Putamen (tissue), 1 donor: ENCODE measurements at places on chromosomes 7 and 10.
A peak's percentile ranks its signal among the peaks of the same experiment; 100 is the strongest.

DNA sequence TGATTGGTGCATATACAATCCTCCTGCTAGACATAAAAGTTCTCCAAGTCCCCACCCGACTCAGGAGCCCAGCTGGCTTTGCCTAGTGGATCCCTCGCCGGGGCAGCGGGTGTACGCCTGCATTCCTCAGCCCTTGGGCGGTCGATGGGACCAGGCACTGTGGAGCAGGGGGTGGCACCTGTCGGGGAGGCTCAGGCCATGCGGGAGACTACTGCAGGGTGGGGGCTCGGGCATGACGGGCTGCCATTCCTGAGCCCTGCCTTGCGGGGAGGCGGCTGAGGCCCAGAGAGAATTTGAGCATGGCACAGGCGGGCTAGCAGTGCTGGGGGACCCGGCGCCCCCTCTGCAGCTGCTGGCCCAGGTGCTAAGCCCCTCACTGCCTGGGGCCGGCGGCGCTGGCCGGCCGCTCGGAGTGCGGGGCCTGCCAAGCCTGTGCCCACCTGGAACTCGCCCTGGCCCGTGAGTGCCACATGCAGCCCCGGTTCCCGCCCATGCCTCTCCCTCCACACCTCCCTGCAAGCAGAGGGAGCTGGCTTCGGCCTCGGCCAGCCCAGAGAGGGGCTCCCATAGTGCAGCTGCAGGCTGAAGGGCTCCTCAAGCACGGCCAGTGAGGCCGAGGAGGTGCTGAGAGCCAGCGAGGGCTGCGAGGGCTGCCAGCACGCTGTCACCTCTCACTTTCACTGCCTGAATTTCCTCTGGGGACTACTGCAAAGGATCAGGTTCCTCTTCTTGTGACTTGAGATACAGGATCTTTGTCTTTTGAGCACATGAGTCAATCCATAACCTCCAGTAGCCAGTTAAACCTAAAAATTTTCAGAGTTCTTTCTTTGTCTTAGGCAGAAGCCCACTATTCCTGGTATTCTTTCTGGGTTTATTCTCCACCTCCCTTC lies 25.1 kb upstream of the ELOVL3 start:
- DNase-seq, result no peak

- peak; percentile 34 for DNase-seq
Observed at GRCh38 chr7:40604601-40605438, 470.0 kb downstream of the SUGCT start.

- DNase-seq, result no peak
Observed at GRCh38 chr10:34249634-34250033, 565.5 kb downstream of the PARD3 start.

GRCh38 chr10:122879339-122880273 lies at the start of gene FAM24B:
Gene FAM24B (minus strand): TSS chr10:122879581. CDS start chr10:122850515, 29,066 bp downstream.
- peak; percentile 94 for DNase-seq

- DNase-seq, result no peak
Observed at GRCh38 chr7:132855901-132856300, 226.0 kb downstream of the CHCHD3 start.

GRCh38 chr10:85916286-85916685 lies 450.3 kb downstream of the GRID1 start:
- DNase-seq, result no peak

DNA sequence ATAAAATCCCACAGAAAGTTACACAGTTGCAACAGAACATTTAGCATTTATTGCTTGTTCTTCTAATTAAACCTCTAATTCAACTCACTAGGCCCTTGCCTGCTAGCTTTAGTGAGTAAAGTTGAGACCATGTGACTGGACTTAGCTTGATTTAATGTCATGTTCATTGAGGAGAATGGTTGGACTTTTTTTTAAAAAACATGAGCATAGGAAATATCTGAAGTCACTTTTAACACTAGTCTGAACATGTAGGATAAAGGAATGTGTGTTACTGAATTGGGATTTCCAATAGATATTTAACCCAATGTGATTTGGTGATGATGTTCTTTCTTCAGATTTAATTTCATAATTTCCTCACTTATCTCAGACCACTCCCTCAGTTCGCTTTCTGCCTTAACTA lies 24.6 kb upstream of the GLCCI1 start:
- DNase-seq, result no peak

DNA sequence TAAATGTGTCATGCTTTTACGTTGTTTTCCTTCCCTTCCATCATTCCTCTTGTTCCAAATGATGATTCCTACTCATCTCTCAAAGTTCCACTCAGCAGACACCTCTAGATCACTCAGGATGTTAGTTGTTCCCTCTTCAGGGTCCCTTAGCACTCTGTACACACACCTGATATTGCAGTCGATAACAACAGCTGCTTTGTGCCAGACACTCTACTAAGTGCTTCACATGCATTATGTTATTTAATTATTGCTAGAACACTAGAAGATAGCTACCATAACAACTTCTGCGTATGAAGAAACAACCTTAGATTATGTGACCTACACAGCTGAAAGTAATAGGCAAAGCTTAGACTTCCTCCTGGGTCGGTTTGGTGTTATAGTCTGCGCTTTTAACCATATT lies 29.6 kb downstream of the PCBD1 start:
- no peak for DNase-seq

GRCh38 chr7:95684505-95684904 lies 87.8 kb upstream of the DYNC1I1 start:
- DNase-seq, result no peak

- no peak for DNase-seq
Observed at GRCh38 chr7:140888087-140888486, 36.6 kb downstream of the BRAF start.

GRCh38 chr10:53898532-53898931 lies 902.5 kb downstream of the PCDH15 start:
- no peak for DNase-seq

- no peak for DNase-seq
Observed at GRCh38 chr7:84058311-84059076, 136.1 kb downstream of the SEMA3A start.

DNA sequence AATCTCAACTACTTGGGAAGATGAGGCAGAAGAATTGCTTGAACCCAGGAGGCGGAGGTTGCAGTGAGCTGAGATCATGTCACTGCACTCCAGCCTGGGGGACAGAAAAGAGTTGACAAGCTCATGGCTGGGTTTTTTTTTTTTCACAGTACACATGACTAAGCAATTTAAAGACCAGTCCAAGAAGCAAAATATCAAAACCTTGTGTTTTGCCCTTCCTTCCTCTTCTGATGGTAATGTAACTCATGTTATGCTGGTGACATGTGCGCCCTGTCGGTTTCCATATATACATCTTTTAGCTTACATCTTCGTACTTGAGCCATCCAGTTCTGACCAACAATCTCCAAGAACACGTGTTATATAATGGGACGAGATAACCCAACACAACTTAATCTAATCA lies 237.7 kb upstream of the PLXDC2 start:
- no peak for DNase-seq

DNA sequence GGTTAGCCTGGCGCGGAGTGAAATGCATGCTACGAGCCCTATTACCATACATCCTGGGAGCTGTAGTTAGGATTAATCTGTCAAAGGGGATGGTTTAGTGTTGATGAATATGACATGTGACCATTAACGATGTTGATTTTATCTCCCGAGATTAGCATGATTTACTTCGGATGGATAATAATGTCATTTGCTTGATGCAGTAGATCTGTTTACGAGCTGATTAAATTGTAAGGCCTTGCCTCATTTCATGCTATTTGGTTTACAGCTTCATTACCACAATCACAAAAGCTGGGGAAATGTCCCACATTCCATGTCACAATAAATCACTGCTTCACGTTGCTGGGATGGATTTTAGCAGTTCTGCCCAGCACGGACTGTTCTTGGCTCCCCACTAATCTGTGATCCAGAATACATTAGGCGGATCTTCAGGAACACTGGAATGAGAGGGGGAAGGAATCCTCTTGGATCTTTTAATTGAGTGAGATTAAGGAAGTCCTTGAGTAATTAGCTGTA lies 22.3 kb downstream of the ZNF503 start:
- no peak for DNase-seq

GRCh38 chr10:62924344-62924748 lies 108.2 kb upstream of the EGR2 start:
- DNase-seq, result no peak

DNA sequence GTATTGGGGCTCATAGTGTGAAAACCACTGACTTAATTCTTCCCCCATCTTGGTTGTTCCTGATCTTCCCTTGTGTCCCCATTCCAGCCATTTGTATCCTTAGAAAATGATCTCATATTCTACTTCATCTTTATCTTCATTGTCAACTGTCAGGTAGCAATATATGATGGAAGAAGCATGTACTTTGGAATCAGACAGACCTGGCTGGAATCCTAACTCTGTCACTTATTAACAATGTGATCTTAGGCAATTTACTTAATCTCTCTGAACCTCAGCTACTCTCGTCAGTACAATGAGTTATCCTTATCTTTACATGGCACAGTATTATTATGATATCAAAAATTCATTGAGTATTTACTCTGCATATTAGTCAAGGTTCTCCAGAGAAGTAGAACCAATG lies 10.1 kb downstream of the CFTR start:
- no peak for DNase-seq

- DNase-seq, result no peak
Observed at GRCh38 chr7:119545118-119545517, 727.9 kb upstream of the KCND2 start.

DNA sequence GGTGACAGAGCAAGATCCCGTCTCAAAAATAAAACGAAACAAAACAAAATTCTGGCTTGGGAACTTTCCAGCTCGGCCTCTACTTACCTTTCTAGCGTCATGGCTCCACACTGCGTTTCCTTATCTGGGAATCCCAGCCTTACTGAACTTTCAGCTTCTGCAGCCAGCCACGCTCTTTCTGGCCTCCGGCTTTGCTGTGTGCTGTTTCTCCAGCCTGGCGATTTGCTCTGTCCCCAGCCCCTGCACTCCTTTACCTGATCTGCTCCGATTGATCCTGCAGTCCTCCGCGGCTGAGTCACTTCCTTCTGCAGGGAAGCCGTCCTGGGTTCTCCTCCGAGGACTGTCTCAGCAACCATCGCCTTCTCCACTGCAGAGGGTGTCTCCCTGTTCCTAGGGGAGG lies 71.0 kb upstream of the FAM171A1 start:
- no peak for DNase-seq

GRCh38 chr7:106568680-106569499 lies 92.1 kb downstream of the CCDC71L start:
- no peak for DNase-seq

DNA sequence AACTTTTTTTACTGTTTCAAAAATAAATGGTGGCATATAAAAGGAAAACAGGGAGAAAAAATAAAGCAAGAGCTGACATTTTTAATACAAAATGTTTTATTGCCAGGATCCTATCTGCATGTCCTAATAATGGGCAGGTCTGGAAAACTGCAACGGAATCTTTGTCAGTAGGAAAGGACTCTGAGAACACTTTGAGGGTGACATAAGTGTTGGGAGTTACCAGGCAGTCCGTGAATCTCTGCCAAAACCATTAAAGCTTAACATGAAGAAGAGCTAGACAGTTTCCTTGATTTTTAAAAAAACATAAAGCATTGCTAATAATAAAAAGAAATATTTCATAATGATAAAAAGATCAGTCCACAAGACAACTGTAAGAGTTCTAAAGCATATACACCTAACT lies 80.7 kb downstream of the AGMO start:
- no peak for DNase-seq

DNA sequence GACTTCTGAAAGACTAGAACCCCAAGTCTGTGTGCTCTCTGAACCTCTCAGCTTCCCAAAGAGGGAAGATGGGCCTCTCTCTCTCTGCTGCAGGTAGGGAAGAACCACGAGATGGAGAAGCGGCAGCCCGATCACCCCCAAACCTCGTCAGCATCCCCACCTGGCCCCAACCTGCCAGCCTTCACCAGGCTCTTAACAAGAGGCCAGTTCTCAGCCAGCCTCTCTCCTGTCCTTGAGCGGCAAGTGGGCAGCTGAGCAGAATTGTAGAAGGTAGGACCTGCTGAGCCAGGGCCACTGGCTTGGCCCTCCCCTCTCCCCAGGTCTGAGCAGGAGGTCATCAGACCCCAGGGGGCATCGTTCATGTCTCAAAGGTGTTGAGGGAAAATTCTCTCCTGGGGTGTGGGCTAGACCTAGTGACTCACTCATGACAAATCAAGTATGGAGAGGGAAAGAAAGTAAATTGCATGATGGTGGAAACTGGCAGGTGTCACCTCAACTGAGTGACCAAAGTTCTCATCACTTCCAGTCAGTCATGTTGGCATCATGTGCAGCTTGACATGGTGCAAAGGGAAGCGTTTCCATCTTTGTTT lies 92.0 kb upstream of the GPR26 start:
- DNase-seq, result no peak

GRCh38 chr10:30709700-30710358 lies 80.3 kb upstream of the LYZL2 start:
- DNase-seq, result no peak

DNA sequence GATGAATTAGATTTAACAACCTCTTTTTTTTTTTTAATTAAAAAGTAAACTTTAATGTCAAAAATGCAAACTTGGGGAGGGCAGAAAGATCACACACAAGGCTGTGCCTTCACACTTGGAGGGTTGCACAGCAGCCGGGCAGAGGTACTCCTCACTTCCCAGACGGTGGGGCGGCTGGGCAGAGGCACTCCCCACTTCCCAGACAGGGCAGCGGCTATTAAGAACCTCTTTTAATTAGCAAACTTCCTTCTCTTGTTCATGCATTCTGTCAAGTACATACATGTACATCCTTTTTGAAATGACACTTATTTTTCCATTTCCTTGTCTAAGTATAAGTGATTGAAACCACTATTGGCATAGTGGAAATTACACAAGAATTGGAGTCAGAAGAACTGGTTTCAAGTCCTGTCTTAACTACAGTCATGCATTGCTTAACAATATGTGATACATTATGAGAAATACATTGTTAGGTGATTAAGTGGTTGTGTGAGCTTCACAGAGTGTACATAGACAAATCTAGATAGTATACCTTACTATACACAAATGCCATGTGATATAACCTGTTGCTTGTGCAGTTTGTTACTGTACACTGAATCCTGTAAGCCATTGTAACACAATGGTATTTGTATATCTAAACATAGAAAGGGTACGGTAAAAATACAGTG lies 26.5 kb downstream of the BTRC start:
- DNase-seq, result no peak

GRCh38 chr10:98186681-98187080 lies 52.2 kb downstream of the R3HCC1L start:
- no peak for DNase-seq

- no peak for DNase-seq
Observed at GRCh38 chr10:99530108-99531025, 2.4 kb upstream of the NKX2-3 start.

DNA sequence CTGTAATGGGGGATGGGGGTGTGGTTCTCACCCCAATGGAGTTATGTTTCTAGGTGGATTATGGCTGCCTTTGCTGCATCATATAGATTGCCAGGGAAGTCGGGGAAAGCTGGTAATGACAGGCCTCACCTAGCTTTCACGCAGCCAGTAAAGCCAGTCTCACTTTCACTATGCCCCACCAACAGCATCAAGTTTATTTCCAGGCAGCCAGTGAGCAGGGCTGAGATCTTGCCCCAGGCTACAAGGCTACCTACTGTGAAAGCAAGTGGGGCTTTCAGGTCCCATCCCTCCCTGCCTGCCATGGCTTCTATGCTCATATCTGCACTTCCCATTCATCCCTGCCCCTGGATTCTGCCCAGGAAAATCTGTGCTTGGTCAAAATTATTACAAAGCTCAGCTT lies 61.7 kb upstream of the NXPH1 start:
- DNase-seq, result no peak

- DNase-seq, result no peak
Observed at GRCh38 chr10:49628599-49628998, 14.8 kb downstream of the CHAT start.
